ENCODE measurements at places on chromosomes 1 and 21.

- DNase-seq = no peak
These were observed 16.7 kb upstream of the SERBP1 start for GRCh38 chr1:67446893-67447292.

DNA sequence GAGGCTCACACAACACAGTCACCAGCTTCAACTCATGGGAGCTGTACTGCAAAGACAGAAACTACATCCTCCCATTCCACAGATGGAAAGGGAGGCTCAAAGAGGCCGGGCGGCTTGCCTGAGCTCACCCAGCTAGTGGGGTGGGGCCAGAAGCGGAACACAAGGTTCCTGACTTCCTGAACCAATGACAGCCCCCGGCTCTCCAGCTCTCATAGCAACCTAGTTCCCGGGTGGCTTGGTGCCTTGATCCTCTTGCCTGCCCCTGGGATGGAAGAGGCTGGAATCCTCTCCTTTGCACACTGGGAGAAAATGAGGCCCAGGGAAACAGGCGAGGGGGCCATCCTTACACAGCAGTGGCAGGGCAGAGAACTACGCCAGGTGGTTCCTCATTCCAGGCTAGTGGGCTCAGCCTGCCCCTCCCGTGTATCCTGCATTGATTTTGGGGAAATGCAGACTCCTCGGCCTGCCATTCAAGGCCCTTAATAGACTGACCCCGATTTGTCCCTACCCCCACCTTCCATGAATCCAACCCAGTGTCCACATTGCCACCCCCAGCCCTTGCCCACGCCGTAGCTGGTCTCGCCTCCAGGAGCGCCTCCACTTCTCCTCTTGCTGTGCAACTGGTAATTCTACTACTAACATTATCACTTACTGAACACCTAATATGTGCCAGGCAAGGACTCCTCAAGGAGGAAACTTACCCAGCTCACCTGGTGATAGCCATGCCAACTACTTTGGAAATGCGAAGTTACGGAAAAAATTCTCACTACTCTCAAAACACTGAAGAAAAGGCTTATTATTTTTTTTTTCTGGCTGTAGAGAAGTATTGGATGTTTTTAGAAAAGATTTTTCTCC is 5.0 kb downstream of the RAP1GAP start:
- no peak for DNase-seq

- DNase-seq = no peak
These were observed 58.4 kb downstream of the SIPA1L2 start for GRCh38 chr1:232571523-232571922.

GRCh38 chr1:86865973-86866637 is 47.8 kb downstream of the SELENOF start:
- DNase-seq = no peak

- DNase-seq = no peak
These were observed 4.1 kb downstream of the ETNK2 start for GRCh38 chr1:204147406-204148383.

DNA sequence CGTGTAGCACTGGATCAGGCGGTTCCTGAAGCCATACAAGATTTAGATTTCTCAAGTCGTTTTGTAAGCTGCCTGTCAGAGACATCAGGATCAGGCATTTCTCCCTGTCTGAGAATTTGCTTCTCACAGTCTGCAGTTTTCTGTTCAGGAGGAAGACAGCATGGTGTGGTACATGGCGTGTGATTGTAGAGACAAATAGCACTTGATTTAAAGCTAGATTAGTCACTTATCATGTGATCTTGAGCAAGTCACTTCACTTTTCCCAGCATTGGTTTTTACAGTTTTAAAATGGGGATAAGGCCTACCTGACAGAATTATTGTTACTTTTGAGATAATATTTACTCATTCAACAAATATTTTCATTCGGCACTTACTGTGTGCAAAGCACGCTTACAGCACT is 63.3 kb downstream of the AK4 start:
- DNase-seq = no peak

DNA sequence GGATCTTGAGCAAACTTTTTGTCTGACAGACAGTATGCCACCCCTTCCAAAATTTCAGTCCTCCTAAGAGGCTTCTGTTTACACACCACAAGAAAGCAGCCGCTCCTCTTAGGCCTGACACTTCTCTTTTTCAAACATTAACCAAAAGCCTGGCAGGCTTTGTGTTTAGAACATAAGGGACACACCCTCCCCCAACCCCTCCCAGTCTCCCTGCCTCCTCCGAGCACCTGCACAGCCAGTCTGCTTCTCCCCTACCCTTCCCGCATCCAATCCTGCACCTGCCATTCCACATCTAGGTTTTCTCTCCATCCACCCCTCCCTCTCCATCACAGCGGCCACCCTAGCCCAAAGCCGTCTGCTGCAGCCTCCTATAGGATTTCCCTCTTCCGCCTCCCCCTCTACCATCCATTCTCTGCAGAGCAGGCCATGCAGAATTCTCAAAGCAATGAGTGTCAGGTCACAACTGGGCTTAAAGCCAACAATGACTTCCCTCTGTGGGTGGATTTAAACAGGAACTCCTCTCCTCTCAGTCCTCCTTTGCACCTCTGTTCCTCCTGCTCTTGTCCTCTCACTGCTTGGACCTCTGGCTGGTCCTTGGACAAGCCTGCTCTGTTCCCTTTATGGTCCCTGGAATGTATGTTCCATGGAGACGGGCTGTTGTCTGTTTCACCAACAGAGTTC is 478.2 kb downstream of the NPHP4 start:
- no peak for DNase-seq

- DNase-seq = no peak
These were observed 8.4 kb upstream of the XKR8 start for GRCh38 chr1:27951396-27951795.

DNA sequence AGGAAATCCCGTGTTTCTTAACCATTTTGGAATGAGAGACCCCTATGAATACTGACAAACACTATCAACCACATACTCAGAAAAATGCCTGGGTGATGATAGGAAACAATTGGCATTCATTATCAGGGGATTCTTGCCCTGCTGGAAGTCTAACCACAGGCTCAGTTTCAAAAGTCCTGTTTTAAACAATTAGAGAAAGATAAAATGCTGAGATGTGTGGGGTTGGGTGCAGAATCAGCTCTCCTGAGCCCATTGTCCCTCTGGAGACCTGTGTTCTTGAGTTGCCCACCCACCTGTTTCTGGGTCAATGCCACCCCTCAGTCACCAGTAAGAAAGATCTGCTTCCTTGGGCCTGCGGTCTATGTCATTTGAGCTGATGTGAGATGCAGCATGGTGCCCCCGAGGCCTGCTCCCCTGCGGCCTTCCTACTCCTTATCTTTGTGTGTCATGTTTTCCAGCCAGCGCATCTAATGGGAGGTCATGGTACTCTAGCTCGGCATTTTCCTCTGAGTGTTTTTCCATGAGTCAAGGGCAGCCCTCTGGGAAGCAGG is 130.3 kb upstream of the PLXNA2 start:
- DNase-seq = no peak

DNA sequence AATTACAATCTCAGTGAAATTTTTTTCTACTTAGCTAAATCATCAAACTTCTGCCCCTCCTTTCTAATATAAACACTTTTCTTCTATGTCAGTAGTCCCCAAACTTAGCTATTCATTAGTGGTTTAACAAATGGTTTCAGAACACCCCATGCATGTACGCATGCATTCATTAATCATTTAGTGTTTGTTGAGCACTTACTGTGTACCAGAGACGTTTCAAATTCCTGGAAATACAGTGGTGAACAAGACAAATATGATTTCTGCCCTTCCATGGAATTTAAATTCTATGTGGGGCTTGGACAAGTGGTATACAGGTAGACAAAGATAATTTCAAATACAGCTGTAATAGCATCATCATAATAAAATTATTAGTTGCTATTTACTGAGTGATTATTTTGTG is 1.5 kb downstream of the ZBTB40 start:
- DNase-seq = no peak

GRCh38 chr1:240104672-240105071 is 13.0 kb downstream of the FMN2 start:
- DNase-seq = peak; percentile 25

GRCh38 chr1:164895026-164895912 is 336.3 kb downstream of the PBX1 start:
- no peak for DNase-seq

GRCh38 chr1:223669003-223669795 is 3.7 kb upstream of the CAPN8 start:
- DNase-seq = no peak

DNA sequence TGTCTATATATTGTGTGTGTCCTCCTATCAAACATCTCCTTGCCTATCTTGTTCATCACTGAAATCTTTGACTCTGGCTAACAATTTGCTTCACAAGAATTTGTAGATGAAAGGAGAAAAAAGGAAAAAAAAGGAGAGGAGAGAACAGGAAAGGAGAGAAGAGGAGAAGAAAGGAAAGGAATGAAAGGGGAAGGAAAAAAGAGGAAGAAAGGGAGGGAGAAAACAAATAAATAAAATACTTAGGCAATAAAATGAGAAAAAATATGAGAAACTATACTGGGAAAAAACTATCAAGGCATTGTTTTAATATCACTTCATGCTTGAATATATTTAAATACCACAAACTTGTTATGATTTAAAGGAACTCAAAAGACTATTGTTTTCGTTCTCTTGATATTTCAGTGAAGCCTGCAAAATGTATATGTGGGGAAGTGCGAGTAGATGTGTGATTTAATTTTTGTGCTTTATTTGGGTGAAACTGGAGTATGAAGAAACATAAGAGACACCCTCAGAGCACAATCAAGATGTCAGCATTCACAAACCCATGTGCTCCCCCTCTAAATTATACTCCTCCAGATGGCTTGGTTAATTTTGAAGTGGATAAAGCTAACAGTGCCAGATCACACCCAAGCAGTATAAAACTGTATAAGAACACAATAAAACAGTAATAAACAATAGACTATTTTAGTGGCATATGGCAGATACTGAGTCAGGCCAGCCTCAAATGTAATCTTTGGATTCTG is 205.7 kb upstream of the SAMSN1 start:
- no peak for DNase-seq

DNA sequence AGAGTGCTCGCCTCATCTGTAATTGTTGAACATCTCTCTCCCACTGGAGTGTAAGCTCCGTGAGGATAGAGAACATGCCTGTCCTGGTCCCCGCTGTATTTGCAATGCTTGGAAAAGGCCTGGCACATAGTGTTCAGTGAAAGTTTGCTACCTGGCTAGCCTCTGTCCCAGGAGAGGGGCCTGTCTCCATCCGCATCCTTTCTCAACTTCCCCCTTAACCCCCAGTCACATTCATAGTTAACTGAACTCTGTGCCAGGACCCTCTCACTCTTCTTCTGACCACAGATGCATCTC is 15.2 kb downstream of the SPOCD1 start:
- no peak for DNase-seq

DNA sequence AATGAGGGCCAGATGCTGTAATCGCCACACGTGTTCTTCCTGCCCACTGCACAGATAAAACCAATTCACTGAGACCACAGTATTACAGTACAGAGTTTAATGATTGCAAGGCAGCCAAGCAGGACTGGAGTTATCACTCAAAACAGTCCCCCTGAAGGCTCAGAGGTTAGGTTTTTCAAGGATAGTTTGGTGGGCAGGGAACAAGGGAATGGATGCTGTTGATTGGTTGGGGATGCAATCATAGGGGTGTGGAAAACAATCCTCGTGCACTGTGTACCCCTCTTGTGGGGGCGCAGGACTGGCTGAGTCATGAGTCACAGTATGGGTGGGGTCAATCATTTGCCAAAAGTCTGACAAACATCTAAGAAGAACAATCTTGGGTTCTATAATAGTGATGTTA is 12.4 kb upstream of the USP1 start:
- DNase-seq = peak; percentile 19

GRCh38 chr1:202588503-202589189 is 121.6 kb downstream of the SYT2 start:
- no peak for DNase-seq

- DNase-seq = no peak
These were observed 48.4 kb upstream of the NR5A2 start for GRCh38 chr1:199979071-199979470.

- no peak for DNase-seq
These were observed 36.6 kb downstream of the RIMKLA start for GRCh38 chr1:42417166-42417565.

- peak; percentile 99 for DNase-seq
These were observed 276.0 kb downstream of the TM2D1 start for GRCh38 chr1:61448914-61449313.

DNA sequence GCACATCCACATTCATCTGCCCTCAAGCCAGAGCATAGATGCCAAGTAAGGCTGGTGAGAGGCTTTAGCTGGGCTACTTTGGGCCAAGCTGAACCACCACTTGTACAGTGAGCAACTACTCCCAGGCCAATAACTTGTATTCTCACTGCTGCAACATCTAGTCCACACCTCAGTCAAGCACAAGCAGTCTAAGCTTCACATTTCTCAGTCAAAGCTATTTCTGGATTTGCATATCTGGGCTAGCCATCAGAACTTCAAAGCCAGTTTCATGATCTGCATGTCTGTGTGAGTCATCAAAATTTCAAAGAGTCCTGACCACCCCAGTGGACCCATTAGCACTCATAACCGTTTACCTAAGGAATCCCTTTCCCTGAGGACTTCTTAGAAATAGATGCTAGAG is 77.7 kb upstream of the DIRAS3 start:
- peak; percentile 27 for DNase-seq

DNA sequence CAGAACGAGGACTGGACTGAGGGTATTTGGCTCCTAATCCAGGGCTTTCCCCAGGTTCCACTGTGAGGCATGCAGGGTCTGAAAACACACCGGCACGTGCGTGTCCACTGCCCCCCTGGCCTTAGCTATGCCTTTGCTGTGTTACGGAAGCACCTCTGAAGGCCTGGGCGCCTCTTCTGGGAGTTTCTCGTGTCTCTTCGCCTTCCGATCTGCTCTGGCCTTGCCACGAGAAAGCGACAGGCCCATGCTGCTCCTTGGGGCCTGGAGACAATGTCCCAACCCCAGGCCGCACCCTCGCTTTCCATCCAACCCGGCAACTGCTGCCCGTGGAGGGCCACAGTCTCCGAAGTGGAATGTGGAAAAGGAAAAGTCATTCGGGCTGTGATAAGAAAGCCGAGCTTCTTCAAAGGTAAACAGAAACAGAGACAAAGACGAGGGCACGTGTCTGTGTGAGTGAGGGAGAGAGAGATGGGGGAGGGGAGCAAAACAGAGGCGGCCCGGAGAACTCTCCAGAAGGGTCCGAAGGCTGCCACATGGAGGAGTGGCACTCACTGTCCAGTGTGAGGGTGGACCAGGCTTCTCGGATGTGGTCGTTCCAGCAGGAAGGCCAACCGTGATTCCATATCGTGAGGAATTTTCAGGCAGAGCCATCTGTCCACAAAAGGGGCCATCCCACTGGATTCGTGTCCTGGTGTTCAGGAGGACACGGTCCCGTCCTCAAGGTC is 3.4 kb upstream of the UMODL1 start:
- no peak for DNase-seq

- no peak for DNase-seq
These were observed 2.1 kb downstream of the HEYL start for GRCh38 chr1:39637361-39637760.

DNA sequence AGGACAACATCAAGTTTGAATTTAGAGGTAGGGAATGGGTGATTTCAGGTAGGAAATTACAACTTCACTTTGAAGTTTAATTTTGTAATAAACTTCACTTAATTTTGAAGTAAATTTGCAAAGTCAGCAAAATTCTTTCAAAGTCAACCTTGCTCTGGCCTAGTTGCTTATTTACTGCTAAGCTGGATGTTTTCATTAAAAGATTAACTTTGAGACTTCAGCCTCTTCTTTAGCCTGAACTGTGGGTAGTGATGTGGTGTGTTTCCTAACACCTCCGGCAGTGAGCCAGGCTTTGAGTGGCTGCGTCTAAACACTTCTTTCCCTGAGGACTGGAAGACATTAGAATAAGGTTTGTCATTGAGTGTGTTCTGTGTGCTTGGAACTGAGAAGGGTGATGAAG is at the start of gene HAO2:
HAO2 (plus strand) TSS at position 232 of the 400 bp plus-strand sequence. CDS start 12,301 bp downstream, outside the sequence.
- DNase-seq = no peak
